ENCODE measurements at places on chromosomes 16 and 17.

DNA sequence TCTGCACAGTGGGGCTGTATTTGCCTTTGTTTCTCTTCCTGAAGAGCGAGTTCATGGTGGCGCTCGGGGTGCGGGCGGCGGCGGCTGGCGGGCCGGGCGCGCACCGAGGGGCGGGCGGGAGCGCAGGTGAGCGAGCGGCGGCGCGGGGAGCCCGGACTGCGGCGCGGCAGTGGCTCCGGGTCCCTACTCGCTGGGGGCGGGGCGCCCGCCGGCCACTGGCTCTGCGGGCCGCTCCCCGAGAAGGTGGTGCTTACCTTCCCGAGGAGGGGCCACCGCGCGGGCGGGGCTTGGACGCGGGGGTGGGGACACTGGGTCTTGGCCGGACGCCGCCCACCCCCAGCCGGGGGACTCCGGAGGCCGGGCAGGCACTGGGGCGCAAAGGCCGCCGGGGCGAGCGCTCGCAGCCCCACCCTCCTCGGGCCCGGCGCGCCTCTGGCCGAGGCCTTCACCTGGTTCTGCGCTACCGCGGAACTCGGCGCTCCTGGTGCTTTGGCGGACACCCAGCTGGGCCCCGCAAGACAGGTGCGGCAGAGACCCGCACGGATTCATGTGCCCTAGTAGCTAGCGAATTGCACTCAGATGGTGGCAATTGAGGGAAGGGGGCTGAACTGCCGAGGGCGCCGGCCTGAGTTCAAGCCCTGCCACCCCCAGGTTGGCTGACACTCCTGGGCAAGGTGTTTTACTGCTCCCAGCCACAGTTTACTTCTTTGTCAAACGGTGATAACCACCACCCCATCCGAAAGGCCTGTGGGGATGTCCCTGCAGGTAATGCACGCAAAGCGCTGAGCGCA lies at the start of gene PPL:
PPL (minus strand) TSS at position 158 of the 791 bp plus-strand sequence; CDS start at position 55, 103 bp downstream.
- DNase-seq: peak; percentile 70

DNA sequence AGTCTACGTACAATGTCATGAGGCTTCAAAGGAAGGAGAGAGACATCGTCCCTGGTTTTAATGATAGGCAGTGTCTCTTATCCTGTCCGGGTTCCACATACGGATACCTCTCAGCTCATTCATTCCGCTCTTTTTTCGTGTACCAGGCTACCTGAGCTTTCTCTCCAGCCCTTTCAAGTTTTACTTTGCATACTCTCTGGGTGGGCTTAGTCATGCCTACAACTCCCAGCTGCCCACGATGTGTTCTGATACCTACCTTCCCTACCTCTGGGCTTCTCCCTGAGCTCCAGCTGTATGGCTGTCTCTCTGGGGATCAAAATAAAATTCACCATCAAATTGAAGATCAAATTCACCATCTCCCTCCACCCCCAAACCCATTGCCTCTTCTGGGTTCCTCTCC lies 354.0 kb upstream of the EEF2KMT start:
- DNase-seq: no peak

DNA sequence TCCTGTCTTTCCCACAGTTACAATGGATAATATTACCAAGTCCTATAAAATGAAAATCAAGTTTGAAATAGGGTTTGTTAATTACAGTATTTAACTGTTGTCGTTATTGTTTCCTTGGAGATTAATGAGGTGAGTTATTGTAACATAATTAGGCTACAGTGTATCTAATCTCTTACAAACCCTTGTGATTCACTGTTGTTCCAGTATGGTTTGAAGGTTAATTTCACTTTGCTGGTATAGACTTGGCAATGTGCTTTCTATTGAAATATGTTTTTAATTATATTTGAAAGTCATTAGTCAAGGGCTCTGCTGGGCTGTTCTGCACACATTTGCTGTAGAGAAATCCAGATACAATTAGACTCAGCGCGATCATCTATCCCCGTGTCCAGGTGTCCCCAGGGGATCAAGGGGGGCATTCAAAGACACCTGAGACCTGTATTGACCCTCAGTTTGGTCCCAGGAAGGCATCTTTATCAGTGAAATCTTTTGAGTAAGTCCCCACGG lies 624.6 kb upstream of the EEF2KMT start:
- no peak for DNase-seq

DNA sequence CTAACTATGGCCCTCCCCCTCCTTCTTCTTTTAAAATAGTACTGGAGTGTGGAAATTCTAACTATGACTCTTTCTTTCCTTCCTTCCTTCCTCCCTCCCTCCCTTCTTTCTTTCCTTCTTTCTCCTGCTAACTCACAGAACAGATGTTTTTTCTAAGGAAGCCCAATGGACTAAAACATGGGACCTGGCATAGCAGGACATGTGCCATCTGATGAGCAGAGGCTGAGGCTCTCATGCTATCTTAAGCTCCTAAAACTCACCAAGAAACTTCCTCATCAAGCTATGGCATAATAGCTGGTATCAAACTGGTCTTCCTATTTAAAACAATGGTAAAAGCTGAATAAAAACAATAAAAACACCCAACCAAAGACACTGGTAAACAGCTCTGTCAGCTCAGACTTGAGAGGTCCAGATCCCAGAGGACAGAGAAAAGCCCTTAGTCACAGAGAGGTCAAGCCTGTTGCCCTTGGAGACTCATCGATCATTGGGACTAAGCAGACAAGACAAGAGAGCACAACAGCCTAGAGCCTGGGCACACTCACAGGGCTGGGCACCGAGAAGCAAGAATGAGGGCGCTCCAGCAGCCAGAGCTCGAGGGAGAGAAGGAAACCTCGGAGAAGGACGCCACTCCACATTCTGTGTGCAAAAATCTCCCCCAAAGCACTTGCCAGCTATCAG lies 27.6 kb downstream of the SLC38A10 start:
- DNase-seq: no peak

GRCh38 chr16:30951750-30952149 lies 2.9 kb downstream of the ORAI3 start:
- no peak for DNase-seq

- DNase-seq: no peak
These were observed 47.7 kb upstream of the ULK2 start for GRCh38 chr17:19915245-19915978.

DNA sequence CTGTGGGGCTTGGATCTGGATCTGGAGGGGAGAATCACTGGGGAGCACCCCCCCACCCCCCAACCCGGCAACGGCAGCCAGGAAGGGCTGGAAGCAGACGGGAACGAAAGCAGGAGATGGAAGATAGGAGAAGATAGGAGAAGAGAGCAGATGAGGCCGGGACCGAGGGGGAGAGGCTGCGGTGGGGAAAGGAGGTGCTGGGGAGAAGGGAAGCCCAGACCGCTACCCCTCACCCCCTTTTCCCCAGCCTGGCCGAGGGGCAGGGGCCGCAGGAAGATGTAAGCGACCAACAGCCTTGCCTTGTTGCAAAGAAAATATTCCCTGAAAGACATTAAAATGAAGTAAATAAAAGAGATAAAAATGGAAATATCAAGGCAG lies 26.8 kb upstream of the CBFA2T3 start:
- DNase-seq: no peak

GRCh38 chr17:13509527-13509926 lies 92.2 kb downstream of the HS3ST3A1 start:
- no peak for DNase-seq

DNA sequence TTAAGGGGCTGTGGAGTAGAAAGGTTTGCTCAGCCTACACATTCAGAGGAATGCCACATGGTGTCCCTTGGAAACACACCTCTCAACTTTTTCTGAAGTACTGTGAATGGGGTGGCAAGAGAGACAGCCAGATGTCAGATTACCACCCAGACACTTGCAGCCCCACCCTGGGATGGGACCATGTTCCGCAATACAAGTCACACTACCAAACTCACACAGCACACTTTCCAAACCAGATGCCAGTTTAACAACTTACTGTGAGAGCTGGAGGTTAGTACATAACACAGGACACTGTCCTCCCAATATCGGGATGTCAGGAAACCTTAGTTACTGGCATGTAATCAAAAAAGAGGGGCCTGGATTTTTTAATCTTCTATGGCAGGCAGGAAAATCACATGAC lies 7.9 kb downstream of the USP7 start:
- DNase-seq: no peak

- DNase-seq: no peak
These were observed 95.9 kb upstream of the TBX2 start for GRCh38 chr17:61303817-61304096.

DNA sequence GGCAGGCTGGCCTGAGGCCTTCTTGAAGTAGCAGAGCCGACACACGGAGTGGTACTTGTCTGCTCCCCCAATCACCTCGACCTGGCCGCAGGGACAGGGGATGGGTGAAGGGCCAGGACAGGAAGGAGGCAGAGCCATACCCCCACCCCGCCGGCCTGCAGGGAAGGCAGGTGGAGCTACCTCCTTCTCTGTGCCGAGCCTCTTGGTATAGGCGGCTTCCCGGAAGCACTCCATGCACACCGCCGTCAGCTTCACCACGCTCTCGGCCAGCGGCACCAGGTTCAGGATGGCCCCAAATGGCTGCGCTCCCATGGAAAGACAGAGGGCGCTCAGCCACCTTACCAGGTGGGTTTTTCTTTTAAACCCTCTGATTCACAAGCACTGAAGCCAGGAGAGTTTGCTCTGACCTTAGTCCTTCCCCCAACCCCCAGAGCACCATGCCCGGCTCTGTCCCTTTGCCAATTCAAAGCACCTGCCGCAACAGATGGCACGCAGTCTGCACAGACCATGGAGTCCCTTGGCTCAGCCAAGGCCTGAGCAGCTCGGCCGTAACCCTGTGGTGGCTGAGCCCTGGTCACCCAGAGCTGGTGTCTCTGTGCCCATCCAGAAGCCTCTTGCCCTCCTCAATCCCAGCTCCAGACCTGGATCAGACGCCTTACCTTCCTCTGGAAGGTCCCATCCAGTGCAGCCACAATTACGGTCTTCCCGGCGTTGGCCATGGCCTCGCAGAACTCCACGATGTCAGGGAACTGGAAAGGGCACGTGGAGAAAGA lies 6.7 kb downstream of the SYNGR2 start:
- DNase-seq: peak; percentile 63

DNA sequence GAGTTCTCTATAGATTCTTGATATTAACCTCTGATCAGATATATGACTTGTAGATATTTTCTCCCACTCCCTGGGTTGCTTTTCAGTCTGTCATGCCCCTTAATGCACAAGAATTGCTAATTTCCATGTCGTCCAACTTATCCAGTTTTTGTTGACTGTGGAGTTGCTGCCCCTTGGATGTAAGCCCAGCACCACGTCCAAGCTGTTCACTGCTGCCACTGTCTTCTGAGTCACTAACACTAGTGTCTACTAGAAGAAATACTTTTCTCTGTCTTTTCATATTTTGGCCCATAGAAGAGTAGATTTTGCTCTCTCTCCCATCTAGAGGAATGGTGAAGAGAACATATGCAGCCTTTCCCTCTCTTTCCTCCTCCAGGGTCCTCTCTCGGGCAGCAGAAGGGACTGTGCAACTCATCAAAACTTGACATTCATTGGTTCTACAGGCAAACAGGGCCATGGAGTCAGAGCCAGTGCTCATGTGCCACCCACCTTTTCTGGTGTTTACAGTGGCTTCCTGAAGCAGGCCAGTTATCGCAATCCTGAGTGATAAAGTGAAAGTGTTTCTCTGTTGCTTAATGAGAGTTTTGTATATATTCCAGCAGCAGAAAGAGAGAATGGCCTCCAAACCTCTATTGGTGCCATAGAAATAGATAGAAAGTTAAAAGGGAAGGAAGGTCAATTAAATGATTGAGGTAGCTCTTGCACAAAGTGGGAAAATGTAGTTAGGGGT lies 22.6 kb upstream of the PMP22 start:
- DNase-seq: no peak
